Fibroblast of skin of right biceps (primary cell): ENCODE measurements at places on chromosomes 7 and 10.

- no peak for DNase-seq
Measured at GRCh38 chr7:45246339-45246738, 88.7 kb downstream of the RAMP3 start.

DNA sequence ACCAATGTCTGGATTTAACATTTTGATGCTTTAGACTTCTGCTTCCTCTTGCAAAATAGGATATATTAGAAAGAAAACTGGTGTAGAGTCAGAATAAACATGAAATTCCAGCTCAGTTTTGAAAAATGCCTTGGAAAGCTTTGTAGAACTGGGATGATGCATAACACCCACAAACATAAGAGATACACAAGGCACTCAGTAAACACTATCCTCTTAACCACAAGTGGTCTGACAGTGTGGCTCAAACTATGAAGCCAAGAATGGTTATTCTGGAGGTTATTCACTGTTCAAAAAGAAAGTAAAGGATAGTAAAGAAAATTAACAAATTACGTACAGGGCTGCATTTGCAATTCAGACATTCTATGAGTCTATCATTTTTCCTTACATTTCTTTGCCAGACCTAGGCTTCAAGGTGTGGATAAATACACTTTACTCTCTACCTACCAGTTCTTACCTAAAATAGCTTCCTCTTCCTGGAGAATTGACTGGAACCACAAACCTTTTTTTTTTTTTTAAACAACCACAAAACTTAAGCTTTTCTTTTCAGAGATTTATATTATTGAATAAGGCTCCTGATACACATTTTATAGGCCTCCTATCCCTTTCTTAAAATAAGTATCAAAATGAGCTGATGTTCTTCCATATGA, 9.0 kb upstream of the RSBN1L start:
- DNase-seq: peak; percentile 20

- DNase-seq: peak; percentile 86
Measured at GRCh38 chr10:29482591-29483431, 152.0 kb downstream of the SVIL start.

- DNase-seq: no peak
Measured at GRCh38 chr10:82924711-82925110, 1049.7 kb downstream of the NRG3 start.

GRCh38 chr10:52390388-52390787, 76.3 kb downstream of the DKK1 start:
- DNase-seq: no peak

DNA sequence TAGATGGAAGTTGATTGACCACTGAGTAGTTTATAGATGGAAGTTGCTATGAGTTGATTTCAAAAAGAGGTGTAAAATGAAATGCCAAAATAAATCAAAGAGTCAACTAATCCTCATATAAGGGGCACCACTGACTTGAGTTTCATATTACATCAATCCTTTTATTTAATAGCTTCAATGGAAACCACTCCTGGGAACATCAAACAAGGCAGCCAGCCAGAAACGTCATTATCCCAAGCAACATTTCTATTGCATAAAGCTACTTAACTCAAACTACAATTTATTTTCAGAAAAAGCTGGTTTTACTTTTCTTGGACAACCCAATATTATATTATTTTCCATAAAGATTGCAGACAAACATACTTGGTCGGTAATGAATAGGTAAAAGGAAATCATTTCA, 162.1 kb downstream of the TSPAN12 start:
- DNase-seq: no peak

GRCh38 chr7:108650467-108650866, 80.8 kb downstream of the DNAJB9 start:
- peak; percentile 50 for DNase-seq

DNA sequence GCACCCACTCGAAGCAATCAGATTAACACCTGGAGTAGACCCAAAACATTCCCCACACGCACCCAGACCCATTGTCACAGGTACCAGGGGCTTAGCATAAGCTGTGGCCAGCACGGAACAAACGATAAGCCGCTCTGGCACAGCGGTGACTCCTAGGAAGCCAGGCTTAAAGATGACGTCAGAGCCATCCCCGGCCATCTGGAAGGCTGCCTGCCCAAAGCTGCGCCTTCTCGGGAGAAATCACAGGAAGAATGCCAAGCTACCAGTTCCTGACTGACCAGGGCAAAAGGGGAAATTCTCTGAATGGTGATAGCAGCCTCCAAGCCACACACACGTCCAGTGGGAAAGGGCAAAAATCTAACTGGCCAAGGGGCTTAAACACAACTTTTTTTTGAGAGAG, 13.0 kb upstream of the WIPI2 start:
- peak; percentile 7 for DNase-seq

DNA sequence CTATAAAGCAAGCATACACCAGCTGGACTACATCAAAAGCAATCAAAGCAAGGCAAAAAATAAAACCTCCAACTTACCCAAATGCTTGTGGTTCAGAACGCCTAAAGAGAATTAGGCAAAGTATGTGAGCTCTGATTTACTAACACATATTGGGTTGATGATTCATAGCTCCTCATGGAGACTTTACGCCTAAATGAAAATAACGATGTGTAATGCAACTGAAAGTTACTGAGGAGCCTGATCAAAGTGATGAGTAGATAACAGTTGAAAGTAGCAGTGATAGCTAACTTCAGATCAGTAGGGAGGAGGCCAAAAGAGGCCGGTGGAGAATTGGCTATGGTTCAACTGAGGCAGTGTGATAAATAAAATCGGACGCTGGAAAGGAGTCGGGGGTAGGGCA, 85.0 kb downstream of the MPP7 start:
- DNase-seq: peak; percentile 94

GRCh38 chr7:42673951-42674350, 237.9 kb downstream of the C7orf25 start:
- no peak for DNase-seq

- peak; percentile 71 for DNase-seq
Measured at GRCh38 chr10:30639946-30640786, 10.6 kb upstream of the LYZL2 start.

- DNase-seq: no peak
Measured at GRCh38 chr7:36726311-36726710, 2.0 kb upstream of the AOAH start.

GRCh38 chr7:95859429-95859828, 87.1 kb downstream of the DYNC1I1 start:
- peak; percentile 73 for DNase-seq

GRCh38 chr7:156002362-156003066, 190.3 kb upstream of the SHH start:
- no peak for DNase-seq

DNA sequence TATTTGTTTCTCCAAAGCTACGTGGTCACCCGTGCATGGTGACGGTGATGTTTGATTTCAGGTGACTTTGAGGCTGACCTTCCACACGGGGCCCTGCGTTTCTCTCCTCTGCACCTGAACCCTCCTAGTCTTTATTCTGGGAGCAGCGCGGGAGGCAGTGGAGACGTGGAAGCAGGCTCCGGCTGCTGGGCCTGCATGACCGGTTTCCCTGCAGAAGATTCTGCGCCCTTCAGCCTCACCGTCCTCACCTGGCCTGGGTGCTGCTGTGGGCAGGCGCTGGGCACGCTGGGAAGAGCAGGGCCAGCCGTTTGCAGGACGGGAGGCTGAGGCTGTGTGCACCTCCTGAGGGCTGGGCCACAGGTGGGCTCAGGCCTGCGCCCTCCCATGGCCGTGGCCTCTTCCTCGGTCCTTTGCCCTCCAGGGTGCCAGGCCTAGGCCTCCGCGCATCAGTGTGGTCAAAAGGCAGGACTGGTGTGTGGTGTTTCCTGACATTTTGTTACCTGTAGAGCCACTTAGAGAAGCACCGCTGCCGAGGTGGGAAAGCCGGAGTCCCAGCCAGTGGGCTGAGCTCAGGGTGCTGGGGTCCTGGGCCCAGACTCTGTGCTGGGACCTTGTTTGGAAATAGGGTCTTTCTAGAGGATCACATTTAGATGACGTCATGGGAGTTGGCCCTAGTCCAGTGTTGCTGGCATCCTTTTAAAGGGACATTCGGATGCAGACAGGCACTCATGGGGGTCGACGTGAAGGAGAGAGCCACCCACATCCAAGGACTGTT, 478.3 kb downstream of the DNAJB6 start:
- no peak for DNase-seq

DNA sequence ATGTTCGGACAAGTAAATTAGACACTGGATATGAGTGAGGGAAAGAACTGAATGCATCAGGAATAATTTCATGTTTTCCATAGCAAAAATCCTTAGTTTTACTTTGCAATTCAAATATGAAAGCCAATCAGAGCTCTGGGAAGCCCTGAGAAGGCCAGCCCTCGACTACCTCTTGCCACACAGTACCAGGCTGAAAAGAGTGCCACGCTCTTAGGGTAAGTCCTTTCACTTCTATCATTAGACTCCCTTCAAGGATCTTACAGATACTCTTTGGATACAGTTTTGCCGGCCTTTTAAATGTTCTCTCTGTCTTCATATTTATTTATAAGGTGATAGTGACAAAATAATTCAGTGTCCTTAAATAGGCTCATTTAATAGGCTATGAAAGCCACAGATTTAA, 1.9 kb downstream of the COBL start:
- DNase-seq: no peak
